ENCODE measurements at places on chromosomes 6 and 20.

GRCh38 chr6:103017878-103018277 lies 1624.4 kb downstream of the GRIK2 start:
- DNase-seq, result no peak

GRCh38 chr6:2623295-2623694 lies 127.4 kb downstream of the MYLK4 start:
- DNase-seq, result no peak

- no peak for DNase-seq
Measured at GRCh38 chr6:135438907-135439535, 58.5 kb downstream of the AHI1 start.

GRCh38 chr6:149062653-149063348 lies 254.7 kb upstream of the TAB2 start:
- DNase-seq, result no peak

GRCh38 chr6:119647309-119647708 lies 297.7 kb upstream of the MAN1A1 start:
- no peak for DNase-seq

GRCh38 chr6:5343998-5344397 lies 82.7 kb downstream of the FARS2 start:
- no peak for DNase-seq
